ENCODE measurements at places on chromosomes 6 and 20. TPM values are rescaled to one million over a fixed set of nuclear protein-coding genes. Genes with fewer than 3 reads are reported as not detected.

EPHA7 gene
- total RNA-seq, result not detected

IMPG1 gene
- total RNA-seq, result not detected

ERVFRD-1 gene
- not detected for total RNA-seq

OTOR gene
- total RNA-seq, result not detected

RBPJL gene
- not detected for total RNA-seq

MYB gene
- 4.7 TPM for total RNA-seq

NKX2-4 gene
- not detected for total RNA-seq
